Endodermal cell (in vitro differentiated cells): ENCODE measurements at places on chromosomes 3 and 15. TPM values are rescaled to one million over a fixed set of nuclear protein-coding genes. Genes with fewer than 3 reads are reported as not detected.

DNA sequence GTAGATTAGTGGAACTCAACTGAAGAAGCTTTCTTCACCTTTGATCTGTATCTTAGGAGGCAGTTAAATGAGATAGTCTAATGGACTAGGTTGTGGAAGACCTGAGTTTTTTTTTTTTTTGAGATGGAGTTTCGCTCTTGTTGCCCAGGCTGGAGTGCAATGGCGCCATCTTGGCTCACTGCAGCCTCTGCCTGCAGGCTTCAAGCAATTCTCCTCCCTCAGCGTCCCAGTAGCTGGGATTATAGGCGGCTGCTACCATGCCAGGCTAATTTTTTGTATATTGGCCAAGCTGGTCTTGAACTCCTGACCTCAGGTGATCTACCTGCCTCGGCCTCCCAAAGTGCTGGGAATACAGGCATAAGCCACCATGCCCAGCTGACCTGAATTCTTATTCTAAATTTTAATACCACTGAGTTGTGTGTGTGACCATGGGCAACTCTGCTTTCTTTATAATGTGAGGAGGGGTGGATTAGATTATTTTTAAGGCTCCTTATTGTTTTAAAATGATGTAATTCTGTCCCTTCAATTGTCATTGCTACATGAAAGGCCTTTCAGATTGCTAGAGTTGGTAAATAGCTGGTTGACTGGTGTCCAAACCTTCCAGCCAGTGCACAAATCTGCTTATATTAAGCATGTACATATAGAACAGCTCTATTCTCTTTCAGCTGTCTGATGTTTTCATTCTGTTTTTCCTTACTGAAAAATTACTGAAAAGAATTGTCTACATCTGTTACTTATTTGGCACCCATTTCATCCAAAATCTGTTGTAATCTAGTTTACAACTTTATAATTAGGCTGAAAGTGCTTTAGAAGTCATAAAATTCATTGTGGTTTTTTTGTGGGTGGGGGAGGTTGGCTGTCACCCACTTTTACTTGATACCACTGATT lies 2.3 kb downstream of the LNP1 start:
- no peak overlapping the region for H3K27ac ChIP-seq
- H3K27me3 ChIP-seq: no peaks in the 10 kb centered on the region
- H3K4me1 ChIP-seq: no peaks in the 10 kb centered on the region
- DNase-seq: peak; percentile 69
- H3K4me3 ChIP-seq: peak overlapping the region; percentile 96

- no peaks in the 10 kb centered on the region for H3K36me3 ChIP-seq
- H3K27me3 ChIP-seq: no peaks in the 10 kb centered on the region
- peaks cover 16% of the 10 kb centered on the region for H3K4me1 ChIP-seq
- no peak overlapping the region for H3K27ac ChIP-seq
- no peak overlapping the region for H3K4me3 ChIP-seq
Measured at GRCh38 chr3:197367081-197367780, 68.8 kb upstream of the DLG1 start.

- H3K27ac ChIP-seq: no peak overlapping the region
- H3K36me3 ChIP-seq: no peaks in the 10 kb centered on the region
Measured at GRCh38 chr3:38730281-38730680, 80.8 kb upstream of the SCN5A start.

DNA sequence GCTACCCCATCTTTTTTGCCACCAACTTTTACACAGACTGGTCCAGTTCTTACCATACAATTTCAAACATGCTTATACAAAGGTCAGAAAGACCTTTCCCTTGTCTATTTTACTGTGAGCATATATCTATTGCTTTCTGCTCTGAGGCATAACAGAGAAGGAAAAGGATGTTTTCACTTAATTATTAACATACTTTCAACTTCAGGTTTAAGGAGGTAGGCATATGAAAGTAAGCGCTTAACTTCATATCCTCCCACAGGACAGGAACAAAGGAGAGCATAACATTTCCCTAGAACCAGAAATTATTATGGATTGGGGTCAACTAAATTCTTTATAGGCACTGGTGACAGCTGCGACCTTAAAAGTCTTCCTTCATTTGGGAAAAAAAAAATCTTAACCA lies 1.1 kb downstream of the MYEF2 start:
- H3K36me3 ChIP-seq: no peaks in the 10 kb centered on the region
- H3K4me1 ChIP-seq: peaks cover 3% of the 10 kb centered on the region
- no peak for DNase-seq

GRCh38 chr3:177026505-177027277 lies 170.6 kb downstream of the TBL1XR1 start:
- DNase-seq: no peak
- H3K4me1 ChIP-seq: peaks cover 5% of the 10 kb centered on the region
- H3K4me3 ChIP-seq: no peak overlapping the region
- no peaks in the 10 kb centered on the region for H3K27me3 ChIP-seq
- H3K27ac ChIP-seq: no peak overlapping the region

DNA sequence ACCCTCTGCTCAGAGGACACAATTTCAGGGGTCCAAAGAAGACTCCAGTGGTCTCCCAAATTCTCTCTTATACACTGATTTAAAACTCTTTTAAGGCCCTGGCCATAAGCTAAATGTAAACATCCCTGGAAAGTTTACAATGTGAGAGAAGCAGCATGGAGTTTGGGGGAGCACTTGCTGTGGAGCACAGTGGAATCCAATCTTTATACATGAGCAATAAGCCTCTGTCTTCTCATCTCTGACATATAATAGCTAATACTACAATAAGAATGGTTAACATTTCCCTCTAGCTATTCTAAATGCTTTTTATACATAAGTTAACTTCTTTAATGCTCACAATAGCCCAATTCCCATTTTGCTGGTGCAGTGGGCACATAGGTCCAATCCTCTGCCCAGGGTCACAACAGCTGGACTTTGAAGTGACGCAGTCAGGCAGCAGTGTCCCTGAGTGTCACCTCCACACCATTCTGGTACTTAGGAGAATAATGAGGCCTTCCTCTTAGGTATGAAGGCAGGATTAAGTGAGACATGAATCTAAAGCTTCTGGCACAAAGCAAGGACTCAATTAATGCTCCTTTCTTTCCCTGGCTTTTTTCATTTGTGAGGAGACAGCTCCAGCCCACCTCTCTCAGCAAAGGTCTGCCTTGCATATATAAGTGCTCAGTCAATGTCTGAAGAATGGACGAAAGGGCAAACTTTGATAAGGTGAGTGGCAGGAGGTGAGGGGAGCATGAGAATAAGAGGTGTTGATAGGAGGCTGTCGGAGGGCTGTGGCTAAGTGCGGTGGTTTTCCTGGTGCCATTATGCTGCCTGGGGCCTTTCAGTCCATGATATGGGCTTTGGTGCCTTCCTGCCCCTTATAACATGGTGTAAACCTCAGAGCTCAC lies 26.3 kb downstream of the CCNL1 start:
- H3K36me3 ChIP-seq: peaks cover 5% of the 10 kb centered on the region
- H3K27ac ChIP-seq: no peak overlapping the region
- no peak for DNase-seq
- H3K4me1 ChIP-seq: peaks cover 22% of the 10 kb centered on the region
- H3K27me3 ChIP-seq: no peaks in the 10 kb centered on the region

Gene STX19
- not detected in 2 replicates for total RNA-seq

Gene GMPPB
- 21.5 to 38.8 TPM (median 35.5 TPM) in 3 replicates for total RNA-seq

Gene PSTPIP1
- total RNA-seq: 0.29 and 0.75 TPM in 2 replicates

Gene WDR93
- total RNA-seq: 0.24 to 0.40 TPM (median 0.36 TPM) in 3 replicates
